ENCODE measurements at places on chromosomes 3 and 15. TPM values are rescaled to one million over a fixed set of nuclear protein-coding genes. Genes with fewer than 3 reads are reported as not detected.

DNA sequence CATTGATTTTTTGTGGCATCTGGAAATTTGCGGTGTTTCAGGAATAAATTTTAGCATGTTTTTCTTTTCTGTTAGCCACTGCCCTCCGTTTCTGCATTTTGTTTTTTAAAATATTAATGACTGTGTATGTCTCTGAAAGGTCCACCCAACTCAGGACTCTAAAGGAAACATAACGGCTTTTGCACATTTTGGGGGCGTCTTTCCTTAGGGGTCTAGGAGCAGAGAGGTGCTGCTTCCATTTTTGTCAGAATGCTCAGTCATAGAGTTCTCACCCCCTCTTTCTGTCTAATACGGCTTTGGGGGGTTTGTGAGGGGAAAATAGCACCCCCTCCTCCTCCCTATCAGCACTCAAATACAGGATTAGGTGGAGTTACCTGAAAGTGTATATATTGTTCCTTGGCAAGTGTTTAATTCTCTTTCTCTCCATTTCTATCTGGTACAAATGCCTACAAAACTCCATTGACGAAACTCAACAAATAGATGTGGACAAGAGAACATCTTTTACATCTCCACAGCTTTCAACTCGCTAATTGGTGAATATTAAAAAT, 219.4 kb downstream of the MEIS2 start:
- DNase-seq, result no peak

DNA sequence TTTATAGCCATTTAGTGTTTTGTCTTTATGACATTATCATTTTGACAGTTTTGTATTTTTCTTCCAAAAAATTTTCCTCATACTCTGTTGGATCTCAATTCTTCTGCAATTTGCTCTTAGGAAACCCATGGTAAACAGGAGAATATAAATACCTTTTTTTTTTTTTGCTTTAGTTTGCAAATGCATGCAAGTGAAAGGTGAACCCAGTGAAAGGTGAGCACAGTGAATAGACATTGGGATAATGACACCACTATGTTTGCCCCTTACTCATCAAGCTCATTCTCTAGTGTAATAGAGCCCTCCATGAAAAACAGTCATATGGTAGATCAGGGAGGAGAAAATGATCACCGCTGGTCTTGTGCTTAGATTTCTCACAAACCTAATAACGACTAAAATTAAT, 59.0 kb upstream of the TRPC1 start:
- DNase-seq, result no peak

GRCh38 chr15:45428491-45428890, 50.1 kb upstream of the GATM start:
- DNase-seq, result no peak

GRCh38 chr3:133977568-133977967, 52.2 kb downstream of the SLCO2A1 start:
- DNase-seq, result no peak

- DNase-seq, result no peak
These were observed 52.6 kb downstream of the TBC1D2B start for GRCh38 chr15:78024883-78025282.

The NDN gene
- 34.8 TPM for total RNA-seq
